ENCODE measurements at places on chromosomes 11 and 22.
A peak's percentile ranks its signal among the peaks of the same experiment; 100 is the strongest.

- H3K36me3 ChIP-seq, result no peaks in the 10 kb centered on the region
- no peak overlapping the region for H3K4me3 ChIP-seq
- DNase-seq, result no peak
Observed at GRCh38 chr11:8586805-8587204, 7.2 kb downstream of the STK33 start.

- H3K4me1 ChIP-seq, result peaks cover 4% of the 10 kb centered on the region
- H3K27ac ChIP-seq, result no peak overlapping the region
- H3K36me3 ChIP-seq, result no peaks in the 10 kb centered on the region
- no peak overlapping the region for H3K4me3 ChIP-seq
Observed at GRCh38 chr11:29018631-29019030, 910.4 kb downstream of the METTL15 start.

DNA sequence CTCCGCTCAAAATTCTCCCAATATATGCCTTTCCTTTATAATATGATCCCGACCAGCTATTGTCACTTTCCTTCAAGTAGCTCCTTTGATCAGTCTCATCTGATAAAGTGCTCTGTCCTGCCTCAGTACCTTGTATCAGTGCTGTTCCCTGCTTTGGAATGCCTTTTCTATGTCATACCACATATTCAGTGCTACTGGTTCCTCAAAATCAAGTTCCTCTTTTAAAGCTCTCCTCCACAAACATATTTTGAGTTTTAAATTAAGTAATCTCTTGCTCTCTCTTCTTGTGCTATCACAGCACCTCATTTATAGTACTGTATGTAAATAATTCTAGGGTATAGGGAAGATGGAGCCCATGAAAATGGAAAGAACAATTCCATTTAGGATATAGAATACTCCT is 137.1 kb upstream of the CTSC start:
- peaks cover 3% of the 10 kb centered on the region for H3K4me1 ChIP-seq
- no peaks in the 10 kb centered on the region for H3K36me3 ChIP-seq
- no peak for DNase-seq
- H3K4me3 ChIP-seq, result no peak overlapping the region

- peak; percentile 62 for DNase-seq
- H3K27me3 ChIP-seq, result peaks cover 63% of the 10 kb centered on the region
- H3K4me3 ChIP-seq, result peak overlapping the region; percentile 87
- no peaks in the 10 kb centered on the region for H3K36me3 ChIP-seq
- H3K27ac ChIP-seq, result 0 out of 2 replicates have a peak overlapping the region, but pooled peaks have one; percentile 75
Observed at GRCh38 chr11:27722953-27723344, 22.7 kb upstream of the BDNF start.

GRCh38 chr11:90997241-90997640 is 774.4 kb upstream of the CHORDC1 start:
- no peak overlapping the region for H3K4me3 ChIP-seq
- H3K36me3 ChIP-seq, result no peaks in the 10 kb centered on the region
- H3K27ac ChIP-seq, result no peak overlapping the region
